Stimulated activated CD8-positive, alpha-beta memory T cell treated with anti-CD3 and anti-CD28 coated beads, Interleukin-7, amount 100 ng/mL, for 1 hour (primary cell): ENCODE measurements at places on chromosomes 6 and 20.

- DNase-seq, result no peak
Measured at GRCh38 chr20:39829256-39829655, 859.8 kb downstream of the MAFB start.

DNA sequence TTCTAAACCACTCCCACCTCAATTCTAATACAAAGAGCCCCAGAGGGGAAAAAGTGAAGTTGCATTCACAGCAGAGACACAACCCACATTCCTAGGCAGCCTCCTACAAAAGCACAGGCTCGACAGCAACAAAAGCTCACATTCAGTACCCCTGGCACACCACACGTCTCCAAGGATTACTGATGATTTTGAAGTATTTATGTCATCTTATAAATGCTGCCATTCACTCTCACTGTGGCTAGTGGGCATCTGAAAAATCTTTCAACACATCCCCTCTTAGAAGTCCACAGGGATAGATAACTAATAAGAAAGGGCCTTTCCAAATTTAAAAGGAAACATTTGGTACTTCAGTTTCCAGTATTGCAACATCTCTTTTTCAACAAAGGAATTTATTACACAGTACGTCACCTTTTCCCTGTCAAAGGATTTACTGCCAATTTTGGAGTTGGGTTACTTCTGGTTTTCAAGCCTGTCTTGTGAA is 146.7 kb downstream of the TASP1 start:
- no peak for DNase-seq

- DNase-seq, result no peak
Measured at GRCh38 chr6:25176466-25176865, 102.7 kb upstream of the CARMIL1 start.

GRCh38 chr6:97059473-97059872 is 134.9 kb downstream of the KLHL32 start:
- DNase-seq, result no peak

DNA sequence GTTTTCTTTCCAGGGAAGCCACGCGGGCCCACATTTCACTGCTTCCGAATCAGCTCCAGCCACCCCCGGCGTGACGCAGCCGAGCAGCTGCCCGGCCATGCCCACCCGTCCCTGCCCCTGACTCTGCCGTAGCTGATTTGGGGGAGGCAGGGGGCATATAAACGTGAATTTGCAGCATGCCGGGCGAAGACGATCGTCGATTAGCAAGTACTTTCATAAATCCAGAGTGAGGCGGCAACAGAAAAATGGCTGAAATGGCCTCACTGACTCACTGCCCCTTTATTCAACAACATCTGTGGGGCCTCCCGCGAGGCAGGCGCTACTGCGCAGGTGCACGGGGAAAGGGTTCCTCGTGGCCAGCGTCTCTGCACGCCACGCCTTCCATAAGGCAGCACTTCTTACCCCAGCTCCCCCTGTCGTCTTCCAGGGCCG is 118.0 kb downstream of the DLL1 start:
- DNase-seq, result no peak

DNA sequence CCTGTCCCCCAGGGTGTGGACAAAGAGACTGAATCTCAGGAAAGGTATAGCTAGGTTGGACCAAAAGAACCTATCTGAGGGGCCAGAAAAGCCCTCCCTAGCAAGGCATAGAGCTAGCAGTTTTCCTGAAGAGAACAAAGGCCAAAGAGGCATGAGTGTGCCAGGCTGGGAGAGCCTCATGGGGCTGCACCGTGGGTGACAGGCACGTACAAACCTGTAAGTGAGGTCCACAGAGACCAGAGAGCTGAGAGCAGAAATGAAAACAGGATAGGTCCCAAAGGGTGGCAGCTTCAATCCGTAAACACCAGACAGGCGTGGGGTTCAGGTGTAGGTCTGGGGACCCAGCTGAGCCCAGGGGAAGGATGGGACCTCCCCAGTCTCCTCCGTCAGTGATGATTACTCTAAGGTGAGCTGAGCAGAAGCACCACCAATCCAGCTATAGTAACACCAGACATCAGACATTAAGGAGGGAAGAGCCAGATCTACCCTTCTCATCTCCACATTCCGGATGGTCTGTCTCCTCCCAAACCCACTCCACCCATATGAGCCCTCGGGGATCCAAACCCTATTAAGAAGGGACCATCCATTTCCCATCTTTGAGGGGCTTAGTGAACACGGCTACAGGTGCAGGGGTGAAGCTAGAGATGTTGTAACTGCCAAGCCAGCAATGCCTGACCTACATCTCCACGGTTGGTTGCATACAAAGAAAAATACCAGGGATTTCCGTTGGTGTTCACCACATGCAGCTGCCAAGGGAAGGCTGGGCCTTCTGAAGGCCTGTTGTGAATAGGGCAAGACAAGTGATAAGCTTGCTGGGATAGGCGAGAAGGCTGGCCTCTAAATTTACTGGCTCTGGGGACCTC is 38.3 kb downstream of the BCL2L1 start:
- no peak for DNase-seq

DNA sequence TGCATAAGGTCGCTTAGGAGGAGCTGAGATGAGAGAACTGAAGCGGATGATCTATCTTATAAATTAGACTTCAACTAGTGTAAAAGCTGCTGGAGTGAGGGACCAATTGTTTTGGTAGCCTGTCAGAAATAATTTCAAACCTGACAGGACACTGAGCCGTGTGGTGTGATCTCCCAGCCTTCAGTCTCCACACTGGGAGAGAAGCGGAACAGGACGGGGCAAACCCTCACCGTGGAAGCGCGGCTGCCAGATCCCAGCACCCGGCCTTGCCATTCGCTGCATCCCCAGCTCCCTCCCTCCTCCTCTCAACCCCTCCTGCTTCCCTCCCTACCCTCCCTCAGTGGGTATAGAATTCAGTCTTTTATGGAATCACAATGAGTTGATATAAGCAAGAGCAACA is 900.1 kb upstream of the SLC35B3 start:
- no peak for DNase-seq

DNA sequence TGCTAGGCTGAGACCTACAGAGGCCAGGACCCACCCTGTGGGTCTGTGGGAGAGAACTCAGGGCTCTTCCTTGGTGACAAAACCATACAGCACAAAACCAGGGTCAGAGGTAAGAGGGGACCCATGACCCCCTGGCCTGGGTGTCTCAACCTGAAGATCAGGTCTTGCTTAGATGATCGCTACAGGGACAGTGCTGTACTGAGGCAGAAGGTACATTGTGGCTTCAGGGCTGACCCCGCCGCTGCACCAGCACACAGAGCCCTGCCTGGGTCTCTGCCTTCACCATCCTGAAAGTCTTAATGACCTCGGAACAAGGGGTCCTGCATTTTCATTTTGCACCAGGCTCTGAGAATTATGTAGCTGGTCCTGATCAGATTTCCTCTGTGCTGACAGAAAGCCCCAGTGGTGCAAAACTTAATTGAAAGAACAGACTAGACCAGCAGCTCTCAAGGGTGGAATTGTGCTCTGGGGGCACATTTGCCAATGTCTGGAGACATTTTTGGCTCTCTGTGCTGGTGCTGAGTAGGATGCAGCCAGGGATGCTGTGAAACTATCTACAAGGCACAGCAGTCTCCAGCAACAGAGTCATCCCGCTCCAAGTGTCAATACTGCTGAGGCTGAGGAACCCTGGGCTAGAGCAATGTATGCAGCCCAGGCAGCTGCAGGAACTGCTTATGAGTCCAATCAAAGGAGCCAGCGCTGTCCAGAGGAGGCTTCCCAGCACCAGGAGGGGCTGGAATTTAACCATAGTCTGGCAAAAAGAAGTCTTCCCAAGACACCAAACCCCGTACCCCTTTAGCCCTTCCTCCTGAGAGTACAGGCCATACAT is 254.9 kb downstream of the ERMARD start:
- no peak for DNase-seq

DNA sequence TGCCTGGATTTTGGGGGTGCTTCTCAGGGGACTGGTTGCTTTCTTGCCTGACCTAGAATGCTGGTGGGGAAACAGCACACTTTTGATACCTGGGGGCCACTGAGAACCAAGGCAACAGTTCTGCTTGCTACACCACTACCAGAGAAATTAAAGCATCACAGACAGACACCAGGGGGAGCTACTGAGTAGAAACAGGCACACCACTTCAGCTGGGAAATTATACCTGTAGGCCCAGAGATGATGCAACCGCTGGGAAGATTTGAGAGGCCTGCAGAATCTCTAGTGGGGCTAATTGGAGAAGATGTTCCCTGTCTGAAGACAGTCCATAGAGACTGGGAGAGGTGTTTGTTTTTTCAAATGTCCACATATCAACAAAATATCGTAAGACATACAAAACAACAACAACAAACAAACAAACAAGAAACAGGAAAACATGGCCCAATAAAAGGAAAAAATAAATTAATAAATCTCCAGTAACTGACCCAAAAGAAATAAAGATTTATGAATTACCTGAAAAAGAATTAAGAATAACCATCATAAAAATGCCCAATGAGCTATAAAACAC is 129.4 kb upstream of the RIN2 start:
- DNase-seq, result peak; percentile 1

GRCh38 chr20:46683939-46684750 is 5.1 kb downstream of the TP53RK start:
- no peak for DNase-seq

DNA sequence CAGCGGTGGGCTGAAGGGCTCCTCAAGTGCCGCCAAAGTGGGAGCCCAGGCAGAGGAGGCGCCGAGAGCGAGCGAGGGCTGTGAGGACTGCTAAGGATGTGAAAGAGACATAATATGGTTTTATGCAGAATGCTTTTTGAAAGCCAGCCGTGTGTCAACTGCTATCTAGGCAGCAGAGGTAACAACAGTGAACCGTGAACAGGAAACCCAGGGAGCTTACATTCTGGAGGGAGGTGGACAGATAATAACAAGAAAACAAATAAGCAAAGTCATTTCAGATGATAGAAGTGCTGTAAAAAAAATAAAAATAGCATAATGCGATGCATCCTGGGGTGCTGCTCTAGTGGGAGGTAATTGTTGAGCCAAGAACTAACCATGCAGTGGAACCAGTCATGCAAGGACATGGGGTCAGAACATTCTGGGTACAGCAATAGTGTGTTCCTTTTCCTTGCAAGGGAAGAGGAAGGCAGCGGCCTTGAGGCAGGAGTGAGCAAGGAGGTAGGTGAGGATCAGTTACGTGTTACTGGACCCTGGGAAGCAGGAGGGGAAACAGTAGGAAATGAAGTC is 134.4 kb upstream of the TMEM170B start:
- DNase-seq, result no peak

GRCh38 chr20:13318871-13319521 is 97.9 kb downstream of the ISM1 start:
- no peak for DNase-seq

GRCh38 chr6:124795643-124796463 is 166.4 kb upstream of the RNF217 start:
- no peak for DNase-seq

- DNase-seq, result no peak
Measured at GRCh38 chr6:35727231-35727934, 9.4 kb upstream of the ARMC12 start.

DNA sequence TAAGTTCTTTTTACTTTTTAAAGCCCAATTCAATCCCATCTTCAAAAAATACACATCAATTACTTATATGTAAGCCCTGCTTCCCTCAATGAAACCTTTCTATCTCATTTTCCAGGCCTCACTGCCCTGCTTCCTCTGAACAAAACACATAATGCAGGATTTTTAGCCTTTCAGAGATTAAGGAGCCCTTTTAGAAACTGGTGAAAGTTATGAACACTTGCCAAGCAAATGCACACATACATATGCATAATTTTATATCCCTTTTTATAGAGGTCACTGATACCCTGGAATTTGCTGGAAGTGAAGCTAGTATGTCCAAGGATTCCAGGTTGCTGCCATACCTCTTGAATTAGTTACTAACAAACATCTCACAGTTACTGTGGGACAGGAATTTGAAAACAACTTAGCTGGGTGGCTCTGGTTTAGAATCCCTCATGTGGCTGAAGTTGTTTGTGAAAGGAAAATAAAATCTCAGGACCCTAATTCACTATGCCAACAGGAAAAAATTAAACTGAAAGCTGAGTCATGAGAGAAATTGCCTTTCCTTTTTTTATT is 75.8 kb downstream of the UBE3D start:
- DNase-seq, result no peak

- no peak for DNase-seq
Measured at GRCh38 chr6:151141685-151142084, 98.1 kb upstream of the AKAP12 start.

DNA sequence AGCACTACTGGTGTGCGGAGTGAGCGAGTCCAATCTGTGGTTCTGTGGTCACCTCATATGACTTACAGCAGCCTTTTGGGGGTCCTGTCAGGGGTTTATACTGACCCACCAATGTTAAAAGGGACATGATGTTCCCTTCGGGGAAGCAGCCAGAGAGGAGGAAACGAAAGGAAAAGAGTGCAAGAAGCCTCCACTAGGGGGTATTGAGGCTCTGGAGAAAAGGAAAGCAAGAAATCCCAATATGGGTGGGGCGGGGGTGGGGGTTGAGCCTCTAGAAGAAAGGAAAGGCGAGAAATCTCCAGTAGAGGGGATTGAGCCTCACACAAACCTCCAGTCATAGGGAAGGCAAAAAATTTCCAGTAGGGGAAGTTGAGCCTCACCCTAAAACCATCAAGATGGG is 249.3 kb upstream of the ECI2 start:
- DNase-seq, result no peak

DNA sequence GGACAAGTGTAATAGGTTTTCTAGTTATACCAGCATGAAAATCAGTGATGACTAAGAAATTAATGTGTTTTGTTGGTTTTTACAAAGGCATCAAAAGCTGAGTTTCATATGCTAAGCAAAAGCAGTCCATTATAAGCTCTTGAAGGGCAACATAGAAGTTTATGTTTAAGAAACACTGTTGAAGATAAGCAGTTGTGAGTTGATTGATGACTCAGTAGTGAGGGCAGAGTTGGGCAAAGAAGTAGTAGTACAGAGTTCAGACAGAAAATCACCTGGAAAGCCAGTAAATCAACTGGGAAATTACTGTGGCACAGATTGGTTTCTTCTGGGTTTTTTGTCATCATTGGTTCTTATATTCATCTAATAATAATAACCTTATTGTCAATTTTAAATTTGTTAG is 78.0 kb upstream of the SMIM8 start:
- DNase-seq, result no peak

- no peak for DNase-seq
Measured at GRCh38 chr20:49575551-49576060, 7.7 kb upstream of the PTGIS start.

DNA sequence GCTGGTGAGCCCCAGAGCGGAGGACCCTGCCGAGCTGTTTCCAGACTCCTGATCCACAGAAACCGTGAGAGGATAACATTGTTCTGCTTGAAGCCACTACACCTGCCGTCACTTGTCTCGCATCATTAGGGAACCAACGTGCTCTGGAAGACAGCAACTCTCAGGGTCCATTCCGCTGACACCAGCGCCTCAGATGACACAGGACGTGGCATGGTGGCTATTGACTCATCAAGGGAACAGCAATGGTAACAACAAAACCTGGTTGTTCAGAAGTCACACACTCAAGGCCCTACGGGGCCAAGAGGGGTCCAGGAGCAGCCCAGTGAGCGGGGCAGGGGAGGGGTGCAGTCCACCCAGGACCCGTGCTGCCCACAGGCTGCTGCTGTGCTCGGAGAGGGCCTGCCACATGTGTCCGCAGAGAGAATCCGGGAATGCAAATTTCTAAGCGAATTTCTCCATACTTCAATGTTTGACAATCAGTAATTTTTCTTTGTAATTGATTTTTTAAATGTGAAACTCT is 110.4 kb downstream of the TTLL2 start:
- DNase-seq, result no peak
